ENCODE measurements at places on chromosomes 7 and 10. TPM values are rescaled to one million over a fixed set of nuclear protein-coding genes. Genes with fewer than 3 reads are reported as not detected.

BLNK gene
- 14.8 TPM for total RNA-seq

POLR2J2 gene
- 4.0 TPM for total RNA-seq

SPDYE16 gene
- 0.05 TPM for total RNA-seq

OPN4 gene
- total RNA-seq, result not detected

HMX2 gene
- not detected for total RNA-seq

CHN2 gene
- total RNA-seq, result not detected

FOXP2 gene
- 0.46 TPM for total RNA-seq

NACAD gene
- total RNA-seq, result 1.8 TPM

DPY19L1 gene
- total RNA-seq, result 15.4 TPM

ATP5F1C gene
- total RNA-seq, result 366 TPM

CLCN1 gene
- total RNA-seq, result 0.21 TPM

GPR22 gene
- not detected for total RNA-seq

Data from airway epithelial cell (primary cell).